ENCODE measurements at places on chromosomes 16 and 17. TPM values are rescaled to one million over a fixed set of nuclear protein-coding genes. Genes with fewer than 3 reads are reported as not detected.

CD300H gene
- not detected for total RNA-seq

- H3K27me3 ChIP-seq, result no peaks in the 10 kb centered on the region
- peaks cover 26% of the 10 kb centered on the region for H3K36me3 ChIP-seq
- peaks cover 9% of the 10 kb centered on the region for H3K4me1 ChIP-seq
Measured at GRCh38 chr17:42118545-42118944, 2.6 kb downstream of the KAT2A start.

TPPP3 gene
- 0.59 TPM for total RNA-seq

DNA sequence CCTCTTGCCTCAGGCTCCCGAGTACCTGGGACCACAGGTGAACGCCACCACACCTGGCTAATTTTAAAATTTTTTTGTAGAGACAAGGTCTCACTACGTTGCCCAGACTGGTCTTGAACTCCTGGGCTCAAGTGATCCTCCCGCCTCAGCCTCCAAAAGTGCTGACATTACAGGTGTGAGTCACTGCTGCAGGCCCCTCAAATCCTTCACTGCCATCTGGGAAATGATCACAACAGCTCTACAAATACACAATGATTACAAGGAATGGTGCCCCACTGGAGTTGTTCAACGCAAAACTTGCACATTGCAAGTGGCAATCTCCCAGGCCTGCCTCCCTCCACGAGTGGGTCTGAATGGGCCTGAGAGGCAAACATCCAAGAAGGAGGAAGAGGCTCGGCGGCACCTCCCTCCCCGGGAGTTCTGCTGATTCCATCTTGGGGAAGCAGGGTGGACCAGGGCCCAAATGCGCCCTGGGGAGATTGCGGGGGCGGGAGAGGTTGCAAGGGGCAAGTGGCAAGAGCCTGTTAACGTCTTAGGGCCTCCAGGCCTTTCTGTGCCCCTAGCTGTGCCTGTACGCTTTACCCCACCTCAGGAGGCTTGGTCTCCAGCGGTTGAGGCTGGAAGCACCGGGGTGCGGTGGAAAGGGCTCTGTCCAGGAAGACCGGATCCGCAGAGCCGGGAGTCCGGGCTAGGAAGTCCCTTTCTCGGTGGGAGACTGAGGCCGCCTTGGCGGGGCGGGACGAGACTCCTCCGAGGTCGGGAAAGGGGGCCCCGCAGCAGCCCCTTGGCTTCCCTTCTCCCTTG is 656 bp upstream of the IGFBP4 start:
- H3K27me3 ChIP-seq, result no peaks in the 10 kb centered on the region
- H3K36me3 ChIP-seq, result peaks cover 36% of the 10 kb centered on the region
- DNase-seq, result peak; percentile 88

HS3ST4 gene
- total RNA-seq, result not detected

GRCh38 chr17:49687878-49688491 is 10.1 kb upstream of the SPOP start:
- no peak for DNase-seq
- H3K36me3 ChIP-seq, result no peaks in the 10 kb centered on the region
- peak overlapping the region; percentile 17 for H3K27ac ChIP-seq
- peaks cover 20% of the 10 kb centered on the region for H3K4me1 ChIP-seq
- no peak overlapping the region for H3K4me3 ChIP-seq
- no peaks in the 10 kb centered on the region for H3K27me3 ChIP-seq

DNA sequence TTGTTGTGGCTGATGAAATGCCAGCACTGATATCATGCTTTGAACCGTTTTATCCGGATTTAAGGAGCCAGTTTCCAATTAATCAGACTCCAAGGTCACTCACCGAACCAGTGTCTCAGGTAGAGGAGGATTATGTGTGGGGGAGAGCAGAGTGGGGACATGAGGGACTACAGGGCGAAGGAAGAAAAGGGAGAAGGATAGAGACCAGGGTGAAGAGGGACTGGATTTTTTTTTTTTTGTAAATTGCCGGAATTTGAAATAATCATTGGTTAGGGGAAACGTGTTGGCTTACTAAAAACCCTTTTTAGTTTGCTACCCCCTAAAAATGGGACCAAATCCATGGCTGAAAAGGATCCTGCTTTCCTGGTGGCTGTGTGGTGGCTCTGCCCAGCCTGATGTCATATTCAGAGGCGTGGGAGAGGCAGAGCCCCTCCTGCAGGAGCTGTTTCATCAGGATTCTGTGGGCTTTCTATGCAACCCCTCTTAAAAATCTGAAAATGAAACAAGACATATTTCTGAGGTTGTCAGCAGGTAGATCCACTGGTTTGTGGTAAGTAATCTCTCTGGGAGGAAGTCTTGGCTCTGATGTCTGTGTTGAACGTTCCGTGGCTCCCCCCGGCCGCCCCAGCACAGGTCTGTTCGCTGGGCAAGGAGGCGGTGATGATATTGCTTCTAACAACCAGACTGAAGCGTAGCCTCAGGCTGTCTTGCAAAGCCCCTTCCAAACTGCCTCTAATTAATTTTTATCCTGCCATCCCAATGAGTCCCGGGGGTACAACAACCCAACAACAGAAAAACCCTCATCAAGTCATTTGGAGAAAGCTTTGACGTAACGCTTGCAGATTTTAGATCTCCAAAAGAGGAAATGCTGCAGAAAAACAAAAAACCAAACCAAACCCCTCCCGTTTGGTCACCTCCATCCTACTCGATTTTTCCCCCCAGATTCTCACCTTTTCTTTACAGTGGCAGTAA is 143.0 kb upstream of the ZFHX3 start:
- H3K36me3 ChIP-seq, result no peaks in the 10 kb centered on the region
- no peak overlapping the region for H3K27ac ChIP-seq
- no peaks in the 10 kb centered on the region for H3K4me1 ChIP-seq
- no peaks in the 10 kb centered on the region for H3K27me3 ChIP-seq
- H3K4me3 ChIP-seq, result no peak overlapping the region

TNFRSF13B gene
- not detected for total RNA-seq

- peaks cover 54% of the 10 kb centered on the region for H3K4me1 ChIP-seq
- peak overlapping the region; percentile 98 for H3K27ac ChIP-seq
- no peaks in the 10 kb centered on the region for H3K36me3 ChIP-seq
- H3K4me3 ChIP-seq, result peak overlapping the region; percentile 42
- DNase-seq, result peak; percentile 97
Measured at GRCh38 chr17:76529224-76530094, 8.1 kb downstream of the CYGB start.

- H3K4me1 ChIP-seq, result no peaks in the 10 kb centered on the region
- DNase-seq, result no peak
- H3K27ac ChIP-seq, result no peak overlapping the region
- no peak overlapping the region for H3K4me3 ChIP-seq
- no peaks in the 10 kb centered on the region for H3K36me3 ChIP-seq
Measured at GRCh38 chr16:9372934-9373890, 281.8 kb downstream of the HAPSTR1 start.

GRCh38 chr17:40545660-40546059 is 19.6 kb downstream of the CCR7 start:
- H3K4me3 ChIP-seq, result no peak overlapping the region
- DNase-seq, result no peak
- peaks cover 46% of the 10 kb centered on the region for H3K4me1 ChIP-seq
- no peaks in the 10 kb centered on the region for H3K27me3 ChIP-seq
- H3K36me3 ChIP-seq, result no peaks in the 10 kb centered on the region

DNA sequence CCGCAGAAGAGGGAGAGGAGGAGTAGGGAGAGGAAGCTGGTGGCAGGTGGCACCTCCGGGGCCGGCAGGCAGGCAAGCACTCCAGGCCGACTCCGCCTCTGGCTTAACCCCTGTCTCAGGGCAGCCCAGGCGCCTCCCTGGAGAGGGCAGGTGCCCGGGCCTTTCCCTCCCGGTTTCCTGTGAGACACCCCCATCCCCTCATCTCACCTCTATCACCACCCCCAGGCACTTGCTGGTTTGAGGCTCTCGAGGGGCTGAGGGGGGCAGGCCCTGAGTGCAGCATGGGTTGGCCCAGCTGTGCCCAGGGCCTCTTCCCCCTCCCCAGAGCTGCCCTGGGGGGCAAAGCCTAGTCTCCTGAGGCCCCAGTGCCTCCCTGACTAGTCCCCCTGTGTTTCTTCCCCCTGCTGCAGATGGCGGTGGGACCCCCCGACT is 6.0 kb downstream of the DOC2A start:
- H3K4me1 ChIP-seq, result no peaks in the 10 kb centered on the region
- no peak for DNase-seq
- no peak overlapping the region for H3K27ac ChIP-seq
- H3K36me3 ChIP-seq, result peaks cover 7% of the 10 kb centered on the region
- H3K27me3 ChIP-seq, result peaks cover 10% of the 10 kb centered on the region
- H3K4me3 ChIP-seq, result no peak overlapping the region

GRCh38 chr16:5461141-5461540 is 363.5 kb upstream of the EEF2KMT start:
- H3K4me3 ChIP-seq, result no peak overlapping the region
- H3K27ac ChIP-seq, result no peak overlapping the region
- DNase-seq, result no peak
- no peaks in the 10 kb centered on the region for H3K4me1 ChIP-seq

GRCh38 chr17:67998466-67998865 is 2.2 kb upstream of the C17orf58 start:
- H3K4me3 ChIP-seq, result no peak overlapping the region
- no peaks in the 10 kb centered on the region for H3K36me3 ChIP-seq
- H3K4me1 ChIP-seq, result peaks cover 14% of the 10 kb centered on the region
- no peaks in the 10 kb centered on the region for H3K27me3 ChIP-seq
- DNase-seq, result no peak

CLEC19A gene
- not detected for total RNA-seq

C1QL1 gene
- not detected for total RNA-seq

- no peak overlapping the region for H3K27ac ChIP-seq
- peaks cover 46% of the 10 kb centered on the region for H3K36me3 ChIP-seq
- DNase-seq, result no peak
Measured at GRCh38 chr17:64065161-64065560, 44.7 kb upstream of the ICAM2 start.

GRCh38 chr17:4577386-4577993 is 6.8 kb upstream of the SMTNL2 start:
- no peaks in the 10 kb centered on the region for H3K4me1 ChIP-seq
- H3K4me3 ChIP-seq, result no peak overlapping the region
- no peak for DNase-seq
- peaks cover 6% of the 10 kb centered on the region for H3K27me3 ChIP-seq

- H3K4me1 ChIP-seq, result peaks cover 23% of the 10 kb centered on the region
- H3K36me3 ChIP-seq, result no peaks in the 10 kb centered on the region
- no peak overlapping the region for H3K4me3 ChIP-seq
- DNase-seq, result no peak
- H3K27ac ChIP-seq, result no peak overlapping the region
Measured at GRCh38 chr16:49836218-49836617, 19.7 kb downstream of the ZNF423 start.

- no peaks in the 10 kb centered on the region for H3K4me1 ChIP-seq
- no peak overlapping the region for H3K4me3 ChIP-seq
- no peak for DNase-seq
- H3K36me3 ChIP-seq, result no peaks in the 10 kb centered on the region
Measured at GRCh38 chr17:82314012-82314726, 3.2 kb downstream of the CD7 start.

GRCh38 chr16:75580-76501 is 2.2 kb upstream of the MPG start:
- peaks cover 39% of the 10 kb centered on the region for H3K4me1 ChIP-seq
- no peaks in the 10 kb centered on the region for H3K27me3 ChIP-seq
- DNase-seq, result peak; percentile 97
- peak overlapping the region; percentile 71 for H3K4me3 ChIP-seq
- H3K36me3 ChIP-seq, result peaks cover 16% of the 10 kb centered on the region
- H3K27ac ChIP-seq, result peak overlapping the region; percentile 91

NMRAL1 gene
- 71.0 TPM for total RNA-seq

DNA sequence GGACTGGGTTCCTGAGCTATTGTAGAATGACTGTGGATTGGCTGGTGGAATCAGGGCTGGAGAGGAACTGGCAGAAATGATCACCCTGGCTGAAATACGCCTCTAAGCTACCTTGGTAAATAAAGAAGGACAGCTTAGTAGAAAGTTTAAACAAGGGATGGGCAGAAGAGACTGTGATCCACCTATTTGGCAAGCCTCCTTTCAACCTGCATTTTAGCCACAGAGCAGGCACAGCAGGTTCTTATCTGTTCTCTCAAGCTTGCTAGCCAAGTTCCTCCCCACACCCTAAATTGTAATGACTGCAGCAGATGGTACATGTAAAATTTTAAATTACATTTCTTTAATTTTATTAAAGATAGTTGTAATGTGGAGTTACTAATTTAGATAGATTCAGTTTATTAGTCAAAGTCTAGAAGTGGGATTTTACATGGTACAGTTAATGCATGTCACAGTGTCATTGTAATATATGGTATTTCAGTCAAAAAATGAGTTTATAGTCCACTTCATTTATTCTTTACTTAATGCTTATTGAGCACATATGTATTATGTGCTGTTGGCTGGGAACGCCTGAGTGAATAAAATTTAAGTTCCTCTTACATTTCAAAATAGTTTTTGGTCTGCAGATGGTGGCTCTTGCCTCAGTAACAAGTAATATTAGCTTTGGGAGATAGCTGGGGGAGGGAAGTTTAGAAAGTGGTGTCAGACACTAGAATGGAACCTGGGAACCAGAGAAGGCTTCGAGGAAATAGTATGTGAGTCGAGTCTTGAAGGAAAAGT is 11.2 kb downstream of the EPN2 start:
- no peaks in the 10 kb centered on the region for H3K36me3 ChIP-seq
- peak overlapping the region; percentile 68 for H3K27ac ChIP-seq
- DNase-seq, result peak; percentile 27
- H3K4me1 ChIP-seq, result peaks cover 39% of the 10 kb centered on the region
- H3K4me3 ChIP-seq, result no peak overlapping the region
- no peaks in the 10 kb centered on the region for H3K27me3 ChIP-seq

- no peaks in the 10 kb centered on the region for H3K36me3 ChIP-seq
- H3K4me1 ChIP-seq, result no peaks in the 10 kb centered on the region
- H3K27me3 ChIP-seq, result no peaks in the 10 kb centered on the region
- H3K27ac ChIP-seq, result no peak overlapping the region
- H3K4me3 ChIP-seq, result no peak overlapping the region
Measured at GRCh38 chr16:75818491-75818890, 92.2 kb upstream of the CPHXL start.

DNA sequence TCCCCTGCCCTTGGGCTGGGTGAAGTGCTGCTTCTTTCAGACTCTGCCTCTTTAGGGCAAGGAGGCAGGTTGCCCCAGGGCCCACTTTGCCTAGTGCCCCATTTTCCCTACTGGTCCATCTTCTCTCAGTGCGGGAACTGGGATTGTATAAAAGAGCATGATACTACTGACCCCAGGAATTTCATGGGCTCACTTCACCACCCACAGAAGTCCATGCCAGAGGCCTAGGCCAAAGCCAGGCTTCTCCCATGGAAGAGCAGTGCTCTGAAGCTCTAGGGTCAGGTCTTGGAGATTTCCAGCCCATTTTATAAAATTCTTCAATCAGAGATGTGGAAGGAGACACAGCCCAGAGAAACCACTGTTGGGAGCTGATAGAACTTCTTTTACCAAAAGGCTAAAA is 5.7 kb downstream of the CACNG1 start:
- H3K36me3 ChIP-seq, result no peaks in the 10 kb centered on the region
- no peak for DNase-seq
- H3K27me3 ChIP-seq, result no peaks in the 10 kb centered on the region
- H3K27ac ChIP-seq, result no peak overlapping the region

PIRT gene
- not detected for total RNA-seq
